ENCODE measurements at places on chromosomes 4 and X.

DNA sequence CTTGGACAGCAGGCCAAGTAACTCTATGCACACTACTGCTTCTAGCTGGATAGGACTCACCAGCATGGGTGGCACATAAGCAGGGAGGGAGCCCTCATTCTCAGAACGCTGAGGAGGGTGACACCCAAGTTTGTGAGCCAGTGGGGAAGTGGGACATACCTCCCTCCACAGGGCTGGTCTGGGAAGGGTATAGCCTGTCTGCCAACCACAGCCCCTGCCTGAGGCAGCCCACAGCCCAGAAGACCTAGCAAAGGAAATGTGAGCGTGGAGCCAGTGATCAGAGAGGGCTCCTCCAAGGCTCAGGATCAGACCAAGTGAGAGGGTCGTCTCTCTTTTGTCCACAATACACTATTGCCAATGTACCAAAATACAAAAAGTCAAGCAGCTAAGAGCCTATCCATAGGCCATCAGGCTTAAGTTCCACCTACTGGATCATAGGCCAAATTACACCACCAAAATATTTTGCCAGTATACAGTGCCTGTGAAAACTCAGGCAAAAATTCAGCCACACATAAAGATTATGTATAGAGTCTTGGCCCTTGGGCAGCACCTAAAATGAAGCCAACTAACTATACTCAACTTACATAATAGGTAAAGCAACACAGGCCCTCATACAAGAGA is 1203.1 kb downstream of the PCDH18 start:
- DNase-seq = peak; percentile 20

DNA sequence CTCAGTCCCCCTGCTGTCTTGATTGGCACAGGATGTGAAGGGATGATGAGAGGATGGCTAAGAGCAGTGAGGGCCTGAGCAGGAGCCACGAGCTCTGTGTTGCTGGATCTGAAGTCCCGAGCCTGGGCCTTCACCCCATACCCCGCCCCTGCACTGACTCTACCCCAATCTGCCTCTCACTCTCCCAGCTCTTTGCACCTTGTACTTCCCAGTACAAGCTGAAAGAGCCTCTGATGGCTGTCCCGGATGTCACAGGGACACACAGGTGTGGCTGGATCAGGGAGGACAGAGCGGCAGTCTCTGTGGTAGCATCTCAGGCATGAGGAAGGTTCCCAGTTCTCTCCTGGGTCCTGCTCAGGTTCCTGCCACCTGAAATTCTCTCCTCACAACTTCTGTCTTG is 103.6 kb downstream of the CHIC2 start:
- no peak for DNase-seq

GRCh38 chr4:16692961-16693506 is 205.4 kb downstream of the LDB2 start:
- DNase-seq = no peak

GRCh38 chr4:128660361-128661215 is 148.9 kb upstream of the JADE1 start:
- no peak for DNase-seq

GRCh38 chr4:154490234-154490582 is 1.4 kb downstream of the DCHS2 start:
- no peak for DNase-seq

Data from T47D (cell line).